ENCODE measurements at places on chromosomes 6 and 20. TPM values are rescaled to one million over a fixed set of nuclear protein-coding genes. Genes with fewer than 3 reads are reported as not detected.

CCDC170 gene
- polyA plus RNA-seq, result 0.12 TPM

DNA sequence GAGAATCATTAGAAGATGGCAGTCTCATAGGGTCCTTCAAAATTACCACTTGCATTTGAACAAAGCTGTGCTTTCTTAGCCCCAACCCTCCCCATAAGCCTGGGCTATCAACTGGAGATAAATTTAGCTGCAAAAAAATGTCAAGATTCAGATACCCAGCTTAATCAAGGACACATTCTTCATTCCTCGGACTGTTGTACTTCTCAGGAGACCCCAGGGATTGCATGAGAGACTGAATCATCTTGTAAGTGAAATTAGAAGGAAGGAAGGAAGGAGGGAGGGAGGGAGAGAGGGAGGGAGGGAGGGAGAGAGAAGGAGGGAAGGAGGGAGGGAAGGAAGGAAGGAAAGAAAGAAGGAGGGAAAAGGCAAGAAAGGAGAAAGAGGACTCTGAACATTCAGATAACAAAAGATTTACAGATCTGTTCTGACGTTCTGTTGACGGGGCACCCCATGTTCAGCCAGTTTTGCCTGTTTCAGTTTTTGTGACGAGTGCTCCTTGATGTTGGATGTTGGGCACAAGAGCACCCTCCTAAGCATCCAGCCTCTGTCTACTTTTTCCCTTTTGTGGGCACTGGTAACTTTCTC lies 498.7 kb downstream of the PREX1 start:
- DNase-seq, result no peak

LPA gene
- polyA plus RNA-seq, result not detected

GRCh38 chr20:62777528-62777830 lies 18.8 kb upstream of the MRGBP start:
- no peak for DNase-seq

- no peak for DNase-seq
Measured at GRCh38 chr20:6577451-6577850, 190.0 kb upstream of the BMP2 start.

DNA sequence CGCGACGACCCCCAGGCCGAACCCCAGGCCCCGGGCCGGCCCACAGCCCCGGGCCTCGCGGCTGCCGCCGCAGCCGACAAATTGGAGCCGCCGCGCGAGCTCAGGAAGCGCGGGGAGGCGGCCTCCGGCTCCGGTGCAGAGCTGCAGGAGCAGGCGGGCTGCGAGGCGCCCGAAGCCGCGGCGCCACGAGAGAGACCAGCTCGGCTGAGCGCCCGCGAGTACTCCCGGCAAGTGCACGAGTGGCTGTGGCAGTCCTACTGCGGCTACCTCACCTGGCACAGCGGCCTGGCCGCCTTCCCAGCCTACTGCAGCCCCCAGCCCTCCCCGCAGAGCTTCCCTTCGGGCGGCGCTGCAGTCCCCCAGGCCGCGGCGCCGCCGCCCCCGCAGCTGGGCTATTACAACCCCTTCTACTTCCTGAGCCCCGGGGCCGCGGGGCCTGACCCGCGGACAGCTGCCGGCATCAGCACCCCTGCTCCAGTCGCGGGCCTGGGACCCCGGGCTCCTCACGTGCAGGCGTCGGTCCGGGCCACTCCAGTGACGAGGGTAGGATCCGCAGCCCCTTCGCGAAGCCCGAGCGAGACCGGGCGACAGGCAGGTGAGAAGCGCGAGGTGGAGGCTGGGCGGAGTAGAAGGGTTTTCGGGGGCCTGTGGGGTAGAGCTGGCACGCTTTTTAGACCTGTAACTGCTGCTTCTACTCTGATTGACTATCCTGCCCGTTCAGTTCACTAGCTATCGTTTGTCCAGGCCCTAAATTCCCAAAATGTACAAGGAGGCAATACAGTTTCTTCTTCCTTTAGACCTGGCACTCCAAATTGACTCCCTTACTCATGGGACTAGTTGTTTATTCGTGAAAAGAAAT lies 654 bp downstream of the FAM8A1 start:
- no peak for DNase-seq

GRCh38 chr6:12718015-12718414 lies 1.4 kb downstream of the PHACTR1 start:
- peak; percentile 31 for DNase-seq

- no peak for DNase-seq
Measured at GRCh38 chr20:609371-609964, 641 bp downstream of the TCF15 start.

- DNase-seq, result no peak
Measured at GRCh38 chr20:61520076-61520892, 268.2 kb downstream of the CDH4 start.

HTR1E gene
- not detected for polyA plus RNA-seq

DNA sequence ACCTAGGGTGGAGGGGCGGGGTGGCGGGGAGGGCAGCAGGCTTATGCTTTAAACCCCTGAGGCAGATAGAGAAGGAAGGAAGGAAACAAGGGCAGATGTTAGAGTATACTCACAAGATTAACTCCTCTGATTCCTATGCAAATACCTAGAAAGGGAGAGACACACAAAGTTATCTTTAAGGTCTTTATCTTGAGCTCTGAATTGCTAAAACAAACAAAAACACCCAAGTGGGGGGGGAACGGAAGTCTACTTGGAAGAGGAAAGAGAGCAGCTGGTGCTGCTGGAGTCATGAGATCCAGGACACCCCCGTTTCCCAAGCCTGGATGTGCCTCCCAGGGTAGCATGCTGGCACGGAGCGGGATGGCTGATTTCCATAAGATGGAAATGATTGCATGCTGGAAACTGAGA lies 43.4 kb downstream of the PLAGL1 start:
- no peak for DNase-seq

DNA sequence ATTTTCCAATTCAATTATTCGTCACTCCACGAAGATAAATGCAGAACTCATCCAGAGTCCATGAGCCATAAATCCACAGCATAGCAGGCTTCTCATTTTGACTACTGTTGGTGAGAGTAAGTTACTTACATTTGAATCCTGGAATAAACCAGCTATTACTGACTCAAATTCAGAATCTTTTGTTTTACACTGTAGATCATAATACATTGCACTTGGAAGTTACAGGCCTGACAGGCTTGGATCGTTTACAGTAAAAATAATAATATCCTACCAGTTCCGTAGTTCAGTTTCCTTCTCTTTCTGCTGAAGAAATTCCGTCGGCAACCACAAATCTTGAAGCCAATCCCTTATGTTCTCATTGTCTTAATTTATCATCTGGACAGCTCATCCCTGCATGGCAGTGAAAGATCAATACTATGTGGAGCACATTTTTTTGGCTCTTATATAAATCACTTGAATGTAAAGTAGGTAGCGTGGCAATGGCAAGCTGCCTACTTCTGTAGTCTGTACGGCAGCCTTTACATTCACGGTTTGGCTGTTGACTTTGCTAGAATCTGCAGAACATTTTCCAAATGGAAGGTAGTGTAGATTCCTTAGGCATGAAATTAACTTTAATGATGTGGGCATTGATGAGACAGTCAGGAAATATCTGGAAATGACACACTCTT lies 142.9 kb downstream of the WDR27 start:
- no peak for DNase-seq

PRL gene
- not detected for polyA plus RNA-seq

DNA sequence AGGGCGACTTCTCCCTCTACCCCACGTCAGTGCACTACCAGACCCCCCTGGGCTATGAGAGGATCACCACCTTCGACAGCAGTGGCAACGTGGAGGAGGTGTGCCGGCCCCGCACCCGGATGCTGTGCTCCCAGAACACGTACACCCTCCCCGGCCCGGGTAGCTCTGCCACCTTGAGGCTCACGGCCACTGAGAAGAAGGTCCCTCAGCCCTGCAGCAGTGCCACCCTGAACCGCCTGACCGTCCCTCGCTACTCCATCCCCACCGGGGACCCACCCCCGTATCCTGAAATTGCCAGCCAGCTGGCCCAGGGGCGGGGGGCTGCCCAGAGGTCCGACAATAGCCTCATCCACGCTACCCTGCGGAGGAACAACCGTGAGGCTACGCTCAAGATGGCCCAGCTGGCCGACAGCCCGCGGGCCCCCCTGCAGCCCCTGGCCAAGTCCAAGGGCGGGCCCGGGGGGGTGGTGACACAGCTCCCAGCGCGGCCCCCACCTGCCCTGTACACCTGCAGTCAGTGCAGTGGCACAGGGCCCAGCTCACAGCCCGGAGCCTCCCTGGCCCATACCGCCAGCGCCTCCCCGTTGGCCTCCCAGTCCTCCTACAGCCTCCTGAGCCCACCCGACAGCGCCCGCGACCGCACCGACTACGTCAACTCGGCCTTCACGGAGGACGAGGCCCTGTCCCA lies 57.5 kb upstream of the TMEM181 start:
- DNase-seq, result no peak

- no peak for DNase-seq
Measured at GRCh38 chr6:168134560-168135201, 55.7 kb upstream of the FRMD1 start.

DNA sequence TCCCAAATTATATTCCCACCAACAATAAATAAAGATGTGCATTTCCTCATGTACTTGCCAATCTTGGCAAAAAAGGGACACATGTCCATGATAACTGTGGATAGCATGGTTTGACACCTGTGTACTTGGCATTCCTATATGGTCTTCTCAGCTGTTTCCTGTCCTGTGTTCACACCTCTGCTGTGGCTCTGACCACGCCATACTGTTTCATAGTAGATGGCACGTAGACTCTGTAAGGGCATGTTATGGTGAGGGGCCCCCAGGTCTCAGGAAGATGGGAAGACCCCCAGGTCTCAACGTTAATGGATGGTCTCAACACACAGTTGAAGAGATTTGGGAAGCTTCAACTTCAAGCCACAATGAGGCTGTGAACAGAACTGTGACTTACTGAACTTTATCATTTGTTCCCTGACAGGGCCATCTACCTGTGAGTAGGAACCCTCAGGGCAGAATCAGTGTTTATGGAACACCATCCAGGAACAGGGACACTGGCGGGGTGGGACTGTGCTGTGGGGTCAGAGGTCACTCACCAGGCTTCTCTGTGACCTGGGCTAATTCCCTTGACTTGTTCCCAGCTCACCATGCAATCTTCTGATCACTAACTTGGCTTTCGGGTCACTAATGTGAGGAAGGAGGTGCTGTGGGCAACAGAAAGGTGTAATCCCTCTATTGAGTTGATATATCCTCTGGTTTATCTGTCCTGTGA lies 11.8 kb downstream of the ZBTB24 start:
- DNase-seq, result no peak

SLC35D3 gene
- not detected for polyA plus RNA-seq

GRCh38 chr20:6502219-6502618 lies 265.3 kb upstream of the BMP2 start:
- DNase-seq, result no peak

BHLHE23 gene
- not detected for polyA plus RNA-seq

- DNase-seq, result no peak
Measured at GRCh38 chr6:138403324-138403800, 661 bp upstream of the HEBP2 start.

GRCh38 chr6:122005661-122006060 lies 393.8 kb upstream of the HSF2 start:
- DNase-seq, result no peak

CRISP3 gene
- not detected for polyA plus RNA-seq

TUBB1 gene
- polyA plus RNA-seq, result not detected

ADGB gene
- not detected for polyA plus RNA-seq

DNA sequence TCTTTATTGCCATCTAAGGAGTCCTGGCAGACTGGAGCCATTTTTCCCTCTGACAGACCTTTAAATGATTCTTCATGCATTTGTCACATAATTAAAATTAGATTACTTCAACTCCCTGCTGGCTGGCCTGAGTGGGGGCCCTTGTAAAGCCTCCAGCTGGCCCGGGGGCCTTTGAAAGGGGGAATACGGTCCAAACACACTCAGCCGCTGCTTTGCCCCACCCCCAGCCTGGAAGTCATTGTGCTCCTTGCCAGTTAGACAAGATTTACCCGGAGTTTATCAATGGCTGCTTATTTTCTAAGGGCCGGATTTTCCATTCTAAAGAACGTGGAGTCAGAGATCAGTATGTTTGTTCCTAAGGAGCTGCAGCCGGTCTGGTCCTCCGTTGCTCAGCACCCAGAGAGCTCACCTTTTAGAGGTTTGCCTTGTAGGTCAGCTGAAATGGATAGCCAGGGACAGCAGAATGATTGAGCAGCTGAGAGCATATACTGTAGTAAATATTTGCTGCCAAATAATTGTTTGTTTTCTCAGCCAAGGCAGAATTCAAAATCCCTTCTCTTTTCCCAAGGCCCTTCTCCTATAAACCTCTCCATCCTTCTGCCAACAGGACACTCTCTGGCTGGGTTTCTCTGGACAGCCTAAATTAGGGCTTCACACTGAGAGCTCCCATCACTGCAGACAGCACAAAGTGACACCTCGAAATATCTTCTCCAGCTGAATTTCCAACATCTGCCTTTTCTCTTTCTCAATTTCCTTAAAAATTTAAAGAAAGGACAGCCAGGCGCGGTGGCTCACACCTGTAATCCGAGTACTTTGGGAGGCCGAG lies 68.4 kb upstream of the RBM24 start:
- DNase-seq, result no peak

DNA sequence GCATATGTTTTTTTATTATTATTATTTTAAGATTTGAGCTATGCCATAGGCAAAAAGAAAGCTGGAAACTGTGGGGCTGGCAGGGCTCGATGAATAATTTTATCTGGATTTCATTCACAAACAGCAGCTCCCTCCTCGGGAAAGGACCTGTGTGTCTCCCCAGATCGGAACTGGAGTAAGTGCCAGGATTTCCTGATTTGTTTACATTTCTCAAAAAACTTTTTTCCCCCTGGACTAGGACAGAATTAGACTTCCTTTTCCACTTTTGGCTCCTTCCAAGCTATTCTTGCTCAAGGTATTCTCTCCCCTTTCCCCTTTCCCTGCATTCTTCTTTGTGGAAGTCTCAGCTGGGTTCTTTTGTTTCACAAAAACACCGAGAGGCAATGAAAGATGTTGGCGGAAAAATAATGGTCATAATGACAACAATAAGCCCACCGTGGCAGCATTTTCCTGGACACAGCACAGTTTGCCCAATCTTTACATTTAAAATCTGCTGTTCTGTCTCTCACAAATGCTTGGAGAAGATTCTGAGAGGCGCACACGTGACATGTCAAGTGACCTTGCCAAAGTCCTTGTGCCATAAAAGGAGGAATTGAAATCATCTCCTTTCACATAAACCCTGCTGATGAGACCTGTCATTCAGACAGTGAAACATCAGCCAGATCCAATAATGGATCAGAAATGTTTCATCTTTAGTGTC lies 85.8 kb upstream of the PREP start:
- DNase-seq, result no peak

BMP2 gene
- 0.07 TPM for polyA plus RNA-seq

IL17F gene
- not detected for polyA plus RNA-seq

PARD6B gene
- polyA plus RNA-seq, result 0.27 TPM

- DNase-seq, result no peak
Measured at GRCh38 chr20:10524034-10524476, 89.0 kb downstream of the SLX4IP start.

DNA sequence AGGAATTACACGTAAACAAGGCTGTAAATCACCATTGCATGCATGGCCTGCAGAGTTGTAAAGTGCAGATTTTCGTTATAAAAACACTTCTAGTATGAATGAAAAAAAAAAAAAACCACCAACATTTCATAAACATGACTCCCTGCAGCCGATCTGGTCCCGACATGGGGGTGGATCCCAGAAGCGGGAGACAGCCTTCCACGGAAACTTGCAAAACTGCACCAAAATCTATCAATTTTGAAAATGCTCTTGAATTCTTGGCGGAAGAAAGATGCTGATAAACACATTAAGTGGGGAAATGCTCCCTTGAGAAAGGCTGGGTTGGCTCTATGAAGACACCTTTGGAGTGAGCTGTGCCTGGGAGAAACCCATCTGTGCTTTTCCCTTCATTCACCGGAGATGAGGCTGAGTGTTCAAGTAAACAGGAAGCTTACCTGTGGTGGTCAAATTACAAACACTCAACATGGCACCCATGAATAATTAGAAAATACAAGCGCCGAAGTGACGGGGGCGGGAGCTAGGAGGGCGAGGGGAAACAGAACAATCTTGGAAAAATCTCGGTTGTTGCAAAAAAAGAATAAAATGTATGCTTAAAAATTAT lies 845 bp upstream of the ANKRD60 start:
- no peak for DNase-seq

All from BJ (cell line).